IPS DF 6.9 (cell line): ENCODE measurements at places on chromosomes 16 and 17.

- no peak for DNase-seq
Measured at GRCh38 chr17:75041656-75042280, 5.0 kb downstream of the ATP5PD start.

GRCh38 chr17:34733333-34733732, 154.0 kb downstream of the TMEM132E start:
- no peak for DNase-seq

- DNase-seq = peak; percentile 47
Measured at GRCh38 chr16:23835390-23836077, at the start of gene PRKCB. TSS of gene PRKCB (plus strand) at chr16:23835983.

DNA sequence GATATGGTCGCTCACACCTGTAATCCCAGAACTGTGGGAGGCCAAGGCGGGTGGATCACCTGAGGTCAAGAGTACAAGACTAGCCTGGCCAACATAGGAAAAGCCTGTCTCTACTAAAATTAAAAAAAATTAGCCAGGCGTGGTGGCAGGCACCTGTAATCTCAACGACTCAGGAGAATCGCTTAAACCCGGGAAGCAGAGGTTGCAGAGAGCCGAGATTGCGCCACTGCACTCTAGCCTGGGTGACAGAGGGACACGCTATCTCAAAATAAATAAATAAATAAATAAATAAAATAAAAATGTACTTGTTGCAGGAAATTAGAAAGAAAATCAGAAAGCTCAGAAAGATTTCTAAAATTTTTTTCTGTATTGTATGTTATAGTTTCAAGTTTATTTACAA, 113.9 kb downstream of the LITAF start:
- no peak for DNase-seq

DNA sequence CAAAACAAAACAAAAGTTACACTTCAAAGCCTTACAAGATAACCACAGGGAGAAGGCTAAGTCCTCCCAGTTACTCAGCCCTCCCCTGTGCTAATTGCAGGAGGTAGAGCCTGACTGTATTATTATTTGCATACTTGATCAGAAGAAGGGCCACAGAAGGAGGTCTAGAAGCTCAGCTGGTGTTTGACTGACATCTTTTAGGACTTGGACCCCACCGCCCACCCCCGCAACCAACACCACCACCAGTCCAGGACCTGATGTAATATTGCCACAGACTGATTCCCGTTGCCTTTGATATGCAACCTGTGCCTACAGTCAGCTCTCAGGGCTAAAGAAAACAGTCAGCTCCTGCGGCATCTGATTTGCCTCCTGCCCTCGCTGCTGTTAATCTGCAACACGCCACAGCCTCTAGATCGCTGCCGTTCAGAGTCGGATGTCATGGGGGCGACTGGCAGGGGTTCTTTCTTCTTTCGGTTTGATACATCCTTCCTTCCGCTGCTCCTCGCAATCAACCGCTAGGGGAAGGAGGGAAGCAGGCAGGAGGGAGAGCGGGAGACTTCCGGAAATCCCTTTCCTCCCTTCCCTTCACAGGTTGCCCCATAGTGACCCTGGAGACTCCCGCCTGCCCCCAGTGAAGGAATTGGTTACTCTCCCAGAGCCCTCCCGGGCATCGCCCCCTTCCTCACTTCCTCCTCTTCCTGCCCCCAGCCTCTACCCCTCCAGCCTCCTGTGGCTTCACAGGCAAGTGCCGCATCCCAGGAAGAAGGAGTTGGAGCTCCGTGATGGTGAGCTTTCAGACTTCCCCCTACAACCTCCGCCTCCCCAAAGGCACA, 90.5 kb upstream of the SOX9 start:
- peak; percentile 64 for DNase-seq
